ENCODE measurements at places on chromosomes 3 and 15.

- no peak for DNase-seq
Measured at GRCh38 chr3:151425627-151426340, 35.1 kb downstream of the IGSF10 start.

DNA sequence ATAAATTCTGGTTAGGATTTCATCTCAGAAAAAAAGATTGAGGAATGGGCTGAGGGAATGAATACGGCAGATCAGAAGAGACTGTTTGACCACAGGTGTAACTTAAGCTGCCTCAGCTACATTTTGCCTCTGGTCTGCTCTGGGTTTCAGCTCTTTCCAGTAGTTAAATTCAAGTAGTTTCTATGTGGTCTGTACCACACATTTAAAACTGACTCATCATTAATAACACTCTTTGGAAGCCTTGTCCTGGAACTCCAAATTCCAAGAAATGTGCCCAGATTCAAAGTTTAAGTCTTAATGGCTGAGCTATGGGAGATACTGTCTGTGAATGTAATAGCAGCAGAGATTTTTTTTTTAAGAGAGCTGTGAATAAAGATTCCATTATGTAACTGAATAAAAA, 133.1 kb upstream of the IGSF10 start:
- no peak for DNase-seq

- DNase-seq, result peak; percentile 15
Measured at GRCh38 chr15:31080591-31081014, 20.9 kb downstream of the TRPM1 start.

- DNase-seq, result peak; percentile 4
Measured at GRCh38 chr15:46091860-46092450, 457.1 kb downstream of the SQOR start.

DNA sequence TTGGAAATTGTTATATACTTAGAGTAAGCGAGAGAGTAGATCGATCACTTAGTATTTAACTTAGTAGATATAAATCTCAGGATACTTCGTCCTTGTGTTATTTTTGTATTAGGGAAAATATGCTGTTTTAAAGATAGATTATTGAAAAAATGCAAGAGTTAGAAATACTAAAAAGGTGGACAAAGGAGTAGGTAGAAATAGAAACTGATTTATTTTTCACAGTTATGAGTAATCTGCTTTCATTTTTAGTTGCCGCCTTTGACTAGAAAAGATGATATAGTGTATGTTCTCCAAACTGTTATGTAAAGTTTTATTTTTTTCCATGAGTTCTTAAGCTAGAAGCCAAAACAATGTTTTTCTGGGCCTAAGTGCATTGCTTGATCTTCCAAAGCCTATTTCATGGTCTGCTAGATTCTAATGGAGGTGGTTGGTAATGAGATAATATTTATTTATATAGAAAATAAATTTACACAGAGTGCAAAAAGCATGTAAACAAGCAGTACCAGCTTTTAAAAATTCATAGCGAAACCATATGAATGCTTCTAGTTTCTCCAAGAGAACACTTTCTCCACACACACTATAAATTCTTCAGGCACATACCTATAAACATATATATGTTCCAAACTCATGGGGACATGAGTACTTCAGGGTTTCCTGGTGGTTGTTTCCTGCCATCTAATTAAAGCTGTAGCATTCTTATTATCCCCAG, 61.1 kb downstream of the DIPK2A start:
- DNase-seq, result no peak

DNA sequence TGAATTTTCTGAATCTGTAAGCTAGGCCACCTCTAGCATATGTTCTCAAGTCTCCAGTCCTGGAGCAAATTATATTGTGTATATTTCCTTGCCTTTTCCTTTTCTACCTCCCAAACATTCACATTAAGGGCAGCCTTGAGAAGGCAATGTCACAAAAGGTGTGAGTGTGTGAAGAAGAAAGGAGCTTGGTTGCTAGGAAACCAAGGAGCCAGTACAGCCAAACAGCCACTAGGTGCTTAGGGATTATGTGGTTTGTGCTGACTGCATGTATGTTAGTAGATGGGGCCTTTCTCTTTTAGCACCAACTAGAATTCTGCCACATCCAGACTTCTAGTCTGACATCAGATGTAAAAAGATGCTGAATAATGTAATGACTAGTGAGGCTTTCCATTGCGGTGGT, 118.8 kb upstream of the DAZL start:
- peak; percentile 4 for DNase-seq

- no peak for DNase-seq
Measured at GRCh38 chr3:140752499-140752898, 74.6 kb downstream of the TRIM42 start.

DNA sequence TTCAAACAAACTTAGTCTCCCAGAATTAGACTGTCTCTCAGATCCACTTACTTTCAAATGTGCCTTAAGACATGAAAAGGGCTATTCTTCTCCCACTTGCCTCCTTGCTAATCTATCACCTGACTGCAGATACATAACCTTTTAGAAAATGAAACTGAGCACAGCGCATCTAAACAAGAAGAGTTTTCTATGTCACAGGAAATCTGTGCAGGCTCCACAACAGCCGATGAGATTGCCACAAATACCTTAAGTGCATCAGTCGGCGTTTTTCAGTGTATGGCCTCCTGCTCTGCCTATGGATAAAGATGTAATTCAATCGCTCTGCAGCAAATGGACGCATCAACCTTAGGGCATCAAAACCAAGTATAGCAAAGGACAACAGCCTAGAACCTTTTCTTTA, 544.2 kb downstream of the FOXP1 start:
- no peak for DNase-seq

GRCh38 chr3:157452097-157452496, 15.4 kb downstream of the PTX3 start:
- DNase-seq, result no peak

- DNase-seq, result no peak
Measured at GRCh38 chr15:57445872-57446271, 69.6 kb downstream of the CGNL1 start.

- no peak for DNase-seq
Measured at GRCh38 chr3:77038930-77039605, 831 bp upstream of the ROBO2 start.

DNA sequence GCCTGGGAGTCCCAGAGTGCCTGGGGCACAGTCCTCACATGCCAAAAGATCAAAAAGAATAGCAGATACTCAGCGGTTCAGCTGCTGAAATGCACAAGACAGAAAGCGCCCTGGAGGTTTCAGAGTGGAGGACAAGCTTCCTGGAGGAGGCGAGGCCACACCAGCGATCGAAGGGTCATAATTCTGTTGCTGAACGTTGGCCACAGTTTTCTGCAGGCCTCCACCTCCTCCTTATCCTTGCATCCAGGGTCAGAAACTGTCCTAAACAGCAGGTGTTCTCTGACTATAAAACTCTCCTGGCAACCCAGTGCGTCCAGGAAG, 220.3 kb upstream of the LINGO1 start:
- no peak for DNase-seq

DNA sequence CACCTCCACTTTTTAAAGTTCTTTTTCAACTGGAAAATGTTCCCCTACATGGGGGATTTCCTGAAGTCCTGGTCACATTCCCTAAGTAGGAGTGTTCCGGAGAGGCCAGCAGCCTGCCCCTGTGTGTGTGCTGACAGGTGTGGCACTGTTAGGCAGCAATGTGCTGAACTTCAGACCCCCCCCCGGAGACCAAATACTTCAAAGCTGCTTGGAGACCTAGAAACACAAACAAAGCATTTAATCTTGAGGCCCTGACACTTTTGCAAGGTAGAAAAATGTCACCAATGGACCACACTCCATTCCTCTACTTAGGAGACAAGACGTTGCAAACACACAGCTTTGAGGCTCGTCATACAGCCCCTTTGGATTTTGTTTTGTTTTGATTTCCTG, 259.6 kb upstream of the CTNNB1 start:
- no peak for DNase-seq

DNA sequence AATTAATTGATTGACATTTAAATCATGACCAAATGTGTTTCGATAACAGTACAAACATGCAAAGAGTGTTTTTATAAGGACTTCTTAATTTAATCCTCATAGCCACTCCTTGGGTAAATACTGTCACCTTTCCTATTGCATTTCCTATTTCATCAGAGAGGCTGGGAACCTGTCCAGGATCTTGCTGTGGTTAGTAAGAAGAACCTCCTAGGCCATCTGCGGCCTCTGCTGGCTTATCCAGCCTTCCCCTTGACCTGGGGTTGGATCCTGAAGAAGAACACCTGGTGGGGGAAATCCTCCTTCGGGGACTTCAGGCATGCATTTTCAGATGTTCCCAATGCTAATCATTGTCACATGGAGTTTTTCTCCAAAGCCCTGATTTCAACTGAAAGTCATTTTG, 25.5 kb downstream of the GLDN start:
- no peak for DNase-seq

DNA sequence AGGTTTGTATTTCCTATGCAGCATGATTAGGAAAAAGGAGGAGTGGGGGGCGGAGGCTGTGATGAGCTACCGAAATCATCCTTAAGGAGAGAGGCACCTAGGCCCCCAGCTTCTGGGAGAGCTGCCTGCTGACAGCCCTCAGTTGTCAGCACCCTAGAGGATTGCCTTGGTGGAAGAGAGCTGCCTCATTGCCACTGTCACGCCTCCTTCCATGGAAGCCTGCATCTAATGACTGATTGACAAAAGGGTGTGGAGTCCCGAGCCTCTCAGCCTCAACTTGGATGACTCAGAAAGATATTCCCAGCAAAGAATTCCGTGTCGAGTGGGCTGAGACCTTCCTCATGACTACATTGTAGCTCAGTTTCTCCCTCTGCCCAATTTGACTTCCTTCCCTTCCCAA, 320.4 kb upstream of the PROK2 start:
- no peak for DNase-seq

GRCh38 chr15:51198701-51199232, 104.1 kb upstream of the TNFAIP8L3 start:
- no peak for DNase-seq

DNA sequence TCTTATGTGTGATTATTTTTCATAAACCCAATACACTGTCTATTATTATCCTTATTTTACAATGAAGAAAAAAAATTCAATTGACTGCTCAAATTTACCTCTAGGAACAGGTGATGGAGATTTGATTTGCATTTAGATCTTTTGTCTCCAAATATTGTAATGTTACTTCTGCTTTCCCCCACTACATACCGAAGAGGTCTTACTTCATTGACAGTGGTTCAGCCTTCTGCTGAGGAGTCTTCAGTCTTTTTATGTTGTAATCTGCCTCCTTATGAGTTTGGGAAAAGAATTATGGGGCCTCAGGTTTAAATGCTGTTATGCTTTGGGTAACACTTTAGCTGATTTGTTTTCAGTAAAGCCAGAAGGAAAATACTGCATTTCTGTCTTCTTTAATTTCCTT, 199.5 kb downstream of the LPP start:
- no peak for DNase-seq

DNA sequence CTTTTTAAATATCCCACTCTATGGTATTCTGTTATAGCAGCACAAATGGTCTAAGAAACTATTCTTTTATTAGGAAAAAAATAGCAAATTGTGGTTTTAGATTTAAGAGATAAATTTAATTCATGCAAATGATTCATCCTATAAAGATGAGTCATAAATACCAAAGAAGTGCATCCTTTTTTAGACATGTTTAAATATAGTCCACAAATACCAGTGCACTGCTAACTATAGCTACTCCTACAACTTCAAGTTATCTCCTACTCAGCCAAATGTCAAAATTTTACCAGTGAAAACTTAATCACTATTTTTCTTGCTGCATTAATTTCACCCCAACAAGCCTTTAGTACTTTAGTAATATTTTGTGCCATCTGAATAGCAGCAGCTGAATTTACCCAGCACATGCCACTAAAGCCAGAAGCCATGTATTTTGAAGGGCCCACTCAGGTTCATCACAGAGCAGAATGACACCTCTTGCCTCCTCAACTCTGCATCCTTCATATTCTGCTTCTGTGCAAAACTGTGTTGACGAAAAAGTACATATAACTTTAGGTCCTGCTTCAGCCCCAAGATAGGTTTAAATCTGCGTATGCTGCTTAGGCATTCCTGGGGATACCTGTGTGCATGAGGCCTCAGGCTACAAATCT, 24.9 kb downstream of the CX3CR1 start:
- DNase-seq, result no peak

DNA sequence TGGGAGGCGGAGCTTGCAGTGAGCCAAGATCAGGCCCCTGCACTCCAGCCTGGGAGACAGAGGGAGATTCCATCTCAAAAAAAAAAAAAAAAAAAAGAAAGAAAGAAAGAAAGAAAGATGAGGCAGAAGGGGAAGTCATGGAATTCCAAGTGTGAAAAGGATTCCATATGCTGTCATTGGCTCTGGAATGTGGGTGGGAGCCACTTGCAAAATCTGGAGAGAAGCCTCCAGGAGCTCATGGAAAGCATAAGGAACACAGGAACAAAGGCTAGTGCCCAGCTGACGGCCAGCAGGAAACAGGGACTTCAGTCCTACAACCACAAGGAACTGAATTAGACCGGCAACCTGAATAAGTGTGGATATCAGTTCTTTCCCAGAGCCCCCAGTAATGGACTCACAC, 12.5 kb upstream of the TRAK1 start:
- no peak for DNase-seq

- no peak for DNase-seq
Measured at GRCh38 chr3:30069056-30069455, 537.3 kb upstream of the TGFBR2 start.

DNA sequence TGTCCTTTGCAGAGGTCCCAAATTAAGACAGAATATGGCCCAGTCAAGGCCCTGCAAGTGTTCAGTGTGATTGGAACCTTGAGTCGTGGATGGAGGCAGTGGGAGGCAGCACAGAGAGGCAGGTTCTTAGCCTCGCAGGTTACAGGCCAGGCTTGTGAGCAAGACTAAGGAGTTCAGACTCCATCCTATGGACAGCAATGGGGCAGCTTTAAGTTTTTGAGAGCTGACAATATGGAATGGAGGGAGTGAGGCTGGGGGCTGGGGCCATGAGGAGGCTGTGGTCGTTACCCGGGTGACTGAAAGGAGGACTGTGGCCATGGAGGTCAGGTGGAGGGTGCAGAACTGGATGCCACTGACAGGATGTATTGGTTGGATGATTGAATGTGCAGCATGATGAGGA, 74.1 kb upstream of the PRR23C start:
- DNase-seq, result no peak

DNA sequence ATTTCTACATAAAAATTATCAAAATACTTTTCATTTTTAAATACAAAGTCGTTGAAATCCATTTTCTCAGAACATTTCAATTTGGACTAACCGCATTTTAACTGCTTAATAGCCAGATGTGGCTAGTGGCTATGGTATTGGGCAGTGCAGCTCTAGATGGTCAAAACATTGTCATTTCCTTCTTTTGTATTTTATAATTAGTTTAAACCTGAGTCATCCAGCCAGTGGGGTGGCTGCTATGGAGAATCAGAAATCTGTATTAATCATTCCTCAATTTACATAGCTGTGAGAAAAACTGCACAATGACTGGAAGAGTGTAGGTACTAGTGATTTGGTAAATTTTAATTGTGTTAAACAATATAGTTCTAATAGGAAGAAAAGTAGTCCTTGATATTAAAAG, 245.3 kb downstream of the PDZRN3 start:
- no peak for DNase-seq

DNA sequence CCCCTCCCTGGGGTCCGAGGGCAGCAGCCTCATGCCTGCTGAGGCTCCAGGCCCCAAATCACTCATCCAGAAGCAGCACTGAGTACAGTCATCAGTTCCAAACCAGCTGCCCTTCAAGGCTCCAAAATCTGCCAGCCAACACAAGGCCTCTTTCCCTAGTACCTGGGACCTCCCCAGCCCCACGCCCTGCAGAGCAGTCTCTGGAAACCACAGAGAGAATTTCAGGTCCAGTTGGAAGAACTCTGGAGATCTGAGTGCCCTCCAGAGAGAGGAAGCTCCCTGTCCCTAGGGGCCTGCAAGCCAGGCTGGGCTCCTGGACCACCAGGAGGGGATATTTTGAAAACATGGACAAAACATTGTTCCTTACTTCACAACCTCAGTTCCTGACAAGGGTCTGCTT, 26.2 kb downstream of the TKT start:
- DNase-seq, result no peak

GRCh38 chr3:61669668-61670299, 108.4 kb downstream of the PTPRG start:
- DNase-seq, result no peak
